ENCODE measurements at places on chromosomes 16 and 17. TPM values are rescaled to one million over a fixed set of nuclear protein-coding genes. Genes with fewer than 3 reads are reported as not detected.

Gene SLC16A11
- 1.2 TPM for total RNA-seq

Gene CAPNS2
- not detected for total RNA-seq

Gene CENPV
- total RNA-seq = 8.6 TPM

Gene RCVRN
- not detected for total RNA-seq

Gene KRT12
- total RNA-seq = not detected

Gene HBA2
- total RNA-seq = not detected

Gene IGFALS
- 0.29 TPM for total RNA-seq

Gene KRT222
- total RNA-seq = not detected

Gene FBXW10B
- 0.26 TPM for total RNA-seq

Gene EPOP
- total RNA-seq = 0.25 TPM

Gene PLA2G10
- not detected for total RNA-seq

Gene SLC52A1
- total RNA-seq = 0.58 TPM

Gene SP6
- not detected for total RNA-seq

Gene HEXIM1
- 30.8 TPM for total RNA-seq

Gene NPIPB9
- total RNA-seq = 3.0 TPM

Gene TMC5
- not detected for total RNA-seq

Gene MYH1
- total RNA-seq = not detected

Gene CXCL16
- 3.2 TPM for total RNA-seq

Gene FN3K
- 5.3 TPM for total RNA-seq

Gene NATD1
- total RNA-seq = 13.1 TPM

Gene PKMYT1
- 0.79 TPM for total RNA-seq

Gene PALB2
- 15.0 TPM for total RNA-seq

Gene PYY
- not detected for total RNA-seq

Gene DHRS7C
- total RNA-seq = not detected

Gene RNF166
- 129 TPM for total RNA-seq

Gene KCNJ18
- total RNA-seq = not detected

Gene KRT32
- total RNA-seq = not detected

Gene MFAP4
- total RNA-seq = not detected

Gene ACAP1
- total RNA-seq = 507 TPM

Gene AATF
- total RNA-seq = 60.5 TPM

Gene ODF4
- not detected for total RNA-seq

Gene BCAR1
- total RNA-seq = 0.36 TPM

Gene KCNG4
- total RNA-seq = not detected

Gene WFDC1
- total RNA-seq = not detected

Gene CYGB
- total RNA-seq = not detected

Gene ARL17B
- total RNA-seq = 39.0 TPM

Gene NUPR1
- not detected for total RNA-seq

Gene ERBB2
- total RNA-seq = 4.5 TPM

Gene MMP2
- total RNA-seq = 0.55 TPM

Gene CHST5
- not detected for total RNA-seq

Gene ABCC3
- 0.86 TPM for total RNA-seq

Gene TMEM235
- total RNA-seq = not detected

Gene ABCA6
- total RNA-seq = 0.53 TPM

Gene KREMEN2
- not detected for total RNA-seq
